Psoas muscle (tissue), 8 donors: ENCODE measurements at places on chromosomes 2 and 18. TPM values are rescaled to one million over a fixed set of nuclear protein-coding genes. Genes with fewer than 3 reads are reported as not detected.
A peak's percentile ranks its signal among the peaks of the same experiment; 100 is the strongest.

DNA sequence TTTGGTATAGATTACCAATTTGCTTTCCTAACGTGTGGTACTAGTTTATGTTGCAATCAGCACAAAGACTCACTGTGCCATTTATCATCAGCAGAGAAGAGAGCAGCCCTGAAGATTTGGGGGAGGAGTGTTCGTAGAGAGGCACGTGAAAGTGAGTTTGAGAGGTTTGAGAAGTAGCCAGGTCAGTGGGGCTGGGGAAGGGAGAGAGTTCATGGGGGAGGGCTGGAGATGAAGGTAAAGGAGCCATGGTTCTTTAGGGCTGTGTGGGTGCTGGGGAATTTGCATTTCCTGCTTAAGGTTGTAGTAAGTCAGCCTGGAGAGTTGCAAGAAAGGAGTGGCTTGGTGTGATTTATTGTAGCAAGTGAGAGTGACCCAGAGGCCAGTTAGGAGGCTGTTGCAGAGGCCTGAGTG is 172.1 kb downstream of the NEDD4L start:
- H3K36me3 ChIP-seq: no peaks in the 10 kb centered on the region
- H3K4me1 ChIP-seq: no peaks in the 10 kb centered on the region
- H3K27ac ChIP-seq: no peak overlapping the region
- no peak for DNase-seq
- no peak overlapping the region for H3K4me3 ChIP-seq

GRCh38 chr2:5121121-5121520 is 571.1 kb upstream of the SOX11 start:
- H3K36me3 ChIP-seq: no peaks in the 10 kb centered on the region
- no peak for DNase-seq
- H3K27me3 ChIP-seq: no peaks in the 10 kb centered on the region
- H3K27ac ChIP-seq: no peak overlapping the region

GRCh38 chr2:230412846-230413245 is 3.2 kb upstream of the SP100 start:
- peaks cover 10% of the 10 kb centered on the region for H3K4me1 ChIP-seq
- no peaks in the 10 kb centered on the region for H3K27me3 ChIP-seq

DNA sequence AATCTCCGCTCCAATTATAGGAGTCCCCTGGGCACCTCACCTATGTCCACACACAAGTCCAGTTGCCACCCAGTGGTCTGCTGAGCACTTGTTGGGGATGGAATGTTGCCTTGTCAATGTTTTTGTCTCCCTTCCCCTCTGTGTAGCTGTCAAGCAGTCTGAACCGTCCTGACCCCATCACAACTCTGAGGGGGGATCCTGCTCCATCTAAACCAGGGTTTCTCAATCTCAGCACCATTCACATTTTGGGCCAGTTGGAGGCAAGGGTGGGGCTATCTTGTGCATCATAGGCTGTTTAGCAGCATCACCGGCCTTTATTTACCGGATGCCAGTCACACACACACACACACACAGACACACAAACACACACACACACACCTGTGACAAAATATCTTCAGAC is 53.0 kb downstream of the CYP26B1 start:
- H3K4me1 ChIP-seq: peaks cover 6% of the 10 kb centered on the region
- no peak overlapping the region for H3K4me3 ChIP-seq
- H3K27me3 ChIP-seq: no peaks in the 10 kb centered on the region
- H3K36me3 ChIP-seq: no peaks in the 10 kb centered on the region
- no peak overlapping the region for H3K27ac ChIP-seq

DNA sequence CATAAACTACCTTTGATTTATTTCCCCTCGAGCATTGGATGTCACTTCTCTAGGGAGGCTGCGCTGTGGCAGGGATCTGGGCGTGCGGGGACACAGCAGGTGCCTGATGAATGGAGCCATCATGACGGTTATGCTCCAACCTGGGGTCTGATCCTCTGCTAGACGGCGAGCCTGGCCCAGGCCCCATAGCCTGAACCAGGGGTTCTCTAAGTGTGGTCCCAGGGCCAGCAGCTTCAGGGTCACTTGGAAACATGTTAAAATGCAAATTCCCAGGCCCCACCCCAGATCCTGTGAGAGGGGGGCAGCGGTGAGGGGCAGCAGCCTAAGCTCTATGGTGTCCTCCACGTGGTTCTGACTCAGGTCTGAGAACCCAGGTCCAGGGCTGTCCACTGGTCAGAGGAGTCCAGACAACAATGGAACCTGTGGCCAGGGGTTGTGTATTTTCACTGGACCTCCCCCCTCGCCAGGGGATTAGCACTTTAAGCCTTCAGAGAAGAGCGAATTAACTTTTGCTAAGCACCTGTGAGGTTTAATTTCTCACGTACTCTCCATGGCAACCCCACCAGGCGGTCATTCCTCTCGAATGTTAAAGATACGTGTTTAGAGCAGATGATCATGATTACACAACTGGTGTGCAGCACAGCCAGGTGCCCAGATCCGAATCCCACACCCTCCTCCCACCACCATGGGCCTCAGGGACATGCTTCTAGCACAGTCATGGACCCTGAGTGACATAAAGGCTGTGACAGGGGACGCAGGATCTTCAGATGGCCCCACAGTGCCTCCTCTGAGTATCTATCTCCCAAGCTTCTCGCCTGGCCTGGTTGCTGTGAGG is 1.6 kb upstream of the ARHGEF4 start:
- no peaks in the 10 kb centered on the region for H3K4me1 ChIP-seq
- no peaks in the 10 kb centered on the region for H3K36me3 ChIP-seq
- DNase-seq: peak; percentile 34

The TFPI gene
- 24.1 TPM for total RNA-seq

The NTSR2 gene
- not detected for total RNA-seq
